ENCODE measurements at places on chromosomes 3 and 15.

GRCh38 chr3:141413391-141413790 is 45.1 kb downstream of the ZBTB38 start:
- DNase-seq, result no peak

GRCh38 chr3:132083159-132083558 is 48.3 kb upstream of the CPNE4 start:
- DNase-seq, result no peak

- no peak for DNase-seq
Observed at GRCh38 chr3:111650378-111651275, 55.5 kb upstream of the ZBED2 start.

- no peak for DNase-seq
Observed at GRCh38 chr15:29476503-29477080, 207.0 kb upstream of the NSMCE3 start.

DNA sequence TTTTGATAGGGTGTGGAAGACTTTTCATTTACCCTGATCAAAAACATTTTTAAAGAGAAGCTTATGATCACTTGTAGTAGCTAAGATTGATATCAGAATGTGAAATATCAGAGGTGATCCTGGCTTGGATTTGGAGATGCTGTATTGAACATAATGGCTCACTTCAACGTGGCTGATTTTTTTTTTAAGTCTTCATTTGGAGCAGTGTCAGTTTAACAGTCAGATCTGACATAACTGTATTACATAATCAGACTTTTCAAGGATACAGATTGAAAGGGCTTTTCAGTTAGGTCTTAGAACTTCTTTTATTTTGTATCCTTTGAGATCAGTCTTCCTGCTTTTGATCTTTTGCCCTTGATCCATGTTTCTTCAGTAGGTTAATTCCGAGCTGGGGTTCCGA is 98.5 kb downstream of the ITPR1 start:
- no peak for DNase-seq

GRCh38 chr3:178718995-178719635 is 182.9 kb downstream of the KCNMB2 start:
- DNase-seq, result no peak

DNA sequence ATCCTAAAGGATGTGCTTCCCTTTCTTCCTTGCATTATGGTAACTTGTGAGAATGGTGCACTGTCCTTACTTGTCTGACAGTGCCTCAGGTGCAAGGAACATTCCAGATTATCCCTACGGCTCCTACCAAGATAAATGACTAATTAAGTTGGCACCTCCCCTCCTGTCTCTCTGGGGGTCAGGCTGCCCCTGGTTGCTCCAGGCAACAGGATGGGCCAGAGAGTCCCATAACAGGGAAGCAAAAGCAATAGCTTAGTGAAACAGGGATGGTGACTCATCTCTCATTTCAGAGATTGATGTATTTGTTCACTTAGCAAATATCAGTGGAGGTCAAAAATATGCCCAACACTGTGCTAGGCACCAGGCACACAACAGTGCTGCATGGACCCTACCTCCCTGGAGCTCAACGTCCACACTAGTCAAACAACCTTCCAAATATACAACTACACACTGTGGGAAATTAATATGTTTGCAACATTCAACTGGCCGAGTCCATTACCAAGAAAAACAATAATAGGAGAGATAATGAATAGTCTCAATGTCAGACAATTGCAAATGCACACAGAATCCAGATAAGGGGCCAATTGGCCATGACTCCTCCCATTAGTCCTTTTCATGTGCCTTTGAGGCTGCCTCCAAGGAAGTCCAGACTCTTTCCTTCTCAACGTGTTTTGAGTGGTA is 249.0 kb downstream of the TLE3 start:
- DNase-seq, result no peak

DNA sequence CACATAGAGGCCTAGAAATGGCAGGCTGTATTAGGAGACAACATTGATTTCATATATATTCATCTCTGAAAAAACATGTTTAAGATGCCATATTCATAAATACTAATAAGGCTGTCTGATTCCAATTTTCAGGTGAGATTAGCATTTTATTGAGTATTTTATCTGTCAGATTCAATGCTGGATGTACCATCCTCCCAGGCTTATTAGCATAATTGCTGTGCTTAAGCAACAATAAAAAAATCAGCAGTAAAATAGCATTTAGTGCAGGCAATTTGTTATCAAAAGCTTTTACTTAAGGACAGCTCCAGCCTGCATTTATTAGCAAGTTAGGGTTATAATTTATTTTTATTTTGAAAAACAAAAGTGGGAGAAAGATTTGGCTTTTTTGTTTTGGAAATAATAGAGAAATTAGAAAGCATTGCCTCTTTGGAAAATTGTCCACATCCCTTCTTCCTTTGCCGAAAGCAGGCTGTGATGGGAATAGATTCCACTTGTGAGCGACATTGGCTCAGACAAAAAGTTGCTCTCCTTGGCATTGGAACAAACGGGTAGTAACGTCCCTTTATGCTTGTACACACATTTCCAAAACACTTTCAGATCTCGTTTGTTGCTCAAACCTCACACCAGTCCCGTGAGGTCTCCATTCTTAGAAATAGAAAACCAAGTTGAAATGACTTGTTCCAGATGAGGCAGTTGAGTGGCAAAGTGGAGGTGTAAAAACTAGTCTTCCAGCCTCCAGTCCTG is 134.0 kb downstream of the LPP start:
- DNase-seq, result no peak

DNA sequence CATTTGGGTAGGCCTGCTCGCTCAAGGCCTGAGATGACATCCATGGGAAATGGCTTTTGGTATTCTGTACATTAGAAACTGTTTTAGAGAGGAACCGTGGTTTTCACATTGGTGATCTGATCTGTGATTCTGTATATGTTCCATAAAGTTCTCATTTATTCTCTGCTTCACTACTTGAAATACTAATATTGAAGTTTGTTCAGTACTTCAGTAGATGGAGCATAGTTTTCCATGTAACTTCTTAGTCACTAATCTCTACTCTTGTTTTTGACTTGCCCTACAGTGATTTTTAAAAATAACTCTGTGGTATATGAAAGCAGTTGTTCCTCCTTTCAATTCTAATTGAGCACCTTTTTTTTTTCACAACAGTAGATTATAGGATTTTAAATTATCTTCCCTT is 66.5 kb downstream of the MBNL1 start:
- DNase-seq, result no peak

DNA sequence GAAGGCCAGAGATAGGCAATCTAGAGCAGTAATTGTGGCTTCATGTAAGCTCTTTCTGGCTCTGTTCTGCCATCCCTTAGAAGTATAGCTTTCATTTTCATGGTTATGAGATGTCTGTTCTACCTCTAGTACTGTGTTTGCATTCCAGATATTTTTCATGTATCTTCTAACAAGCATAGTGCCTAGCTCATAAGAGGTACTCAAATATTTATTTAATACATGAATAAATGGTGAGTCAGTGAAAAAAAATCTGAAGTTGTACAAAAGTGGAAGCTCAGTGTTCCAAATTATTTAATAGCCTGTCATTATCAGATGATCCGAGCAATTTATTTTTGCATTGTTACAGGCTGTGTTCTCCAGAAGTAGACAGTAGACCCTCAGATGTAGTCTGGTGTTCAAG is 64.3 kb downstream of the OXSM start:
- DNase-seq, result no peak

GRCh38 chr3:189903562-189904250 is 217.0 kb downstream of the P3H2 start:
- no peak for DNase-seq

DNA sequence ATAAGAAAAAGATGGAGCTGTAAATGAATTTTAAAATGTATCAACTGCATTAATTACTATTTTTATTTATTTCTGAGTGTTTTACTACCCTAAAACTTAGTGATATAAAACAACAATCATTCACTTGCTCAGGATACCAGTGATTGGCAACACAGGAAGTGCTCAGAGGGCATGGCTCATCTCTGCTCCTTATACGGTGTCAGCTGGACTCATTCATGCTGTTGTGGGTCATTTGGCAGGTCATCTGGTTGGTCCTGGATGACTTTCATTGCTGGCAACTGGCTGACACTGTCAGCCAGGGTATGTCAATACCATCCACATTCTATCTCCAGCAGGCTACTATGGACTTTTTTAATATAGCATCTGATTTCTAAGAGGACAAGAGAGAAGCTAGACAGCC is 689.6 kb upstream of the NECTIN3 start:
- no peak for DNase-seq

- no peak for DNase-seq
Observed at GRCh38 chr15:75151214-75152128, 50.2 kb upstream of the C15orf39 start.

DNA sequence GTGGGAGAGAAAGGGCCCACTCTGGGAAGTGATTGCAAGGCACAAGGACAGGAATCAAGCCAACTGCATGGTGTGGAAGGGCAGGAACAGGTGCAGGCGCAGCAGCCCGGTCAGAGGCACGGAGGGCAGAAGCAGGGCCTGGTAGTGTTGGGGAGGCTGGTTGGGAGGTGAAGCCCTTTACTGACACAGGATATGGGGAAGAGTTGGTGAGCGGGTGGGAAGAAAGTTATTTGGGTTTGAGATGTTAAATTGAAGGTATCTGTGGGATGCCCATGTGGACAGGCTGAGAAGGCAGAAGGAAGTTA is 83.6 kb upstream of the ABHD2 start:
- DNase-seq, result no peak

GRCh38 chr15:99895956-99896311 is 162.7 kb upstream of the LYSMD4 start:
- no peak for DNase-seq

DNA sequence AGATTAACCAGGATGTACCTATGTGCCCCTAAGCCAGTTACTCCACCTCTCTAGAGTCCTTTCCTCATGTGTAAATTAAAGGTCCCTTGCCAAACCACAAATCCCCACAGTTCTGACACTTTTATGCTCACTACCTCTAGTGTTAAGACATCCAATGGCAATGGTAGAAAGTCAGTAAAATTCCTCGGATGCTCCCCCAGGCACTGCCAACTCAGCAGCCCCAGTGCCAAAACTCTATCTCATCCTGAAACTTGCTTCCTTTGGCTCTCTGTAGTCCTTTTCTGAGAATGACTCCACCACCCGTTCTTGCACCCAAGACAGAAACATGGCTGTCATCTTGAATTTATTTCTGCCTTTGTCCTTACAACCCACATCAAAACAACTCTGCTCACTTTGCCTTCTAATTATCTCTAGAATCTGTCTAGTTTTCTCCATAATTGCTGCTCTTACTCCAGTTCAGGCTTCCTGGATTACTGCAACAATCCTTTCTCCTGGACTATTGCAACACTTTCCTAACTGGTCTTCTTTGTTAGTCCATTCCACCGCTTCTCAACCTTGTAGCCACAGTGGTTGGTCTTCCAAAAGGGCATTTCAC is 41.6 kb downstream of the MB21D2 start:
- no peak for DNase-seq

DNA sequence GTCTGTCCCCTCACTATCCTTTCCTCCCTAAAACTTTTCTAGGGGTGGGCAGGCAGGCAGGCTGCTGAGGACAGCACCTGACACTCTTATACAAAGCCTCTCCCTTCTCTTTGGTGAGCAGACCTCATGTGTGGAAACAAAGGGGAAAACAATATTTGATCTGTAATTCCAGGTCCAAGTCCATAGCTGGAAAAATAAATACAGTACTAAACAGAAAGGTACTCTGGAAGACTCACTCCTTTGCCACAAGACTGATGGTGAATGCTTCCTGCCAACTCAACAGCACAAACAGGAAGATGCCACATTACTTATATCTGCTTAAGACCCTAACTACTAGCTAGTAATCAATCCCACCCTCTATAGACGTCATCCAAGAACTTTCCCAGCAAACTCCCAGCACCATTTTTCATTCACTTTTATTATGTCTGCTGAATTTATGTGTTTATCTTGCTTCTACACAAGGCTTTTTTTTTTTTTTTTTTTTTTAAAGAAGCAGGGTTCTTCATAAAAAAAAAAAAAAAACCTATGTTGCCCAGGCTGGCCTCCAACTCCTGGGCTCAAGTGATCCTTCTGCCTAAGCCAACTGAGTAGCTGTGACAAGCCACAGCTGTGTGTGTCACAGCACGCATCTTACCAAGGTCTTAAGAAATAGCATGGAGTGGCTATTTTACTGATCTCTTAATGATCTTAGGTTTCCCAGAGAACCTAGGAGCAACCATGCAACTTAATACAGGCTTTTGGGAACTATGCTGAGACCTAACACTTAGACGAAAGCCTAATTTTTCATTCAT is 44.2 kb upstream of the CSPG5 start:
- no peak for DNase-seq

GRCh38 chr15:76994496-76994895 is 430 bp upstream of the PSTPIP1 start:
- no peak for DNase-seq

GRCh38 chr3:175430983-175431773 is 572.0 kb downstream of the NAALADL2 start:
- DNase-seq, result no peak

GRCh38 chr3:158568784-158569183 is 2.2 kb upstream of the MLF1 start:
- no peak for DNase-seq

GRCh38 chr3:23991683-23992628 is 46.9 kb downstream of the NR1D2 start:
- no peak for DNase-seq

DNA sequence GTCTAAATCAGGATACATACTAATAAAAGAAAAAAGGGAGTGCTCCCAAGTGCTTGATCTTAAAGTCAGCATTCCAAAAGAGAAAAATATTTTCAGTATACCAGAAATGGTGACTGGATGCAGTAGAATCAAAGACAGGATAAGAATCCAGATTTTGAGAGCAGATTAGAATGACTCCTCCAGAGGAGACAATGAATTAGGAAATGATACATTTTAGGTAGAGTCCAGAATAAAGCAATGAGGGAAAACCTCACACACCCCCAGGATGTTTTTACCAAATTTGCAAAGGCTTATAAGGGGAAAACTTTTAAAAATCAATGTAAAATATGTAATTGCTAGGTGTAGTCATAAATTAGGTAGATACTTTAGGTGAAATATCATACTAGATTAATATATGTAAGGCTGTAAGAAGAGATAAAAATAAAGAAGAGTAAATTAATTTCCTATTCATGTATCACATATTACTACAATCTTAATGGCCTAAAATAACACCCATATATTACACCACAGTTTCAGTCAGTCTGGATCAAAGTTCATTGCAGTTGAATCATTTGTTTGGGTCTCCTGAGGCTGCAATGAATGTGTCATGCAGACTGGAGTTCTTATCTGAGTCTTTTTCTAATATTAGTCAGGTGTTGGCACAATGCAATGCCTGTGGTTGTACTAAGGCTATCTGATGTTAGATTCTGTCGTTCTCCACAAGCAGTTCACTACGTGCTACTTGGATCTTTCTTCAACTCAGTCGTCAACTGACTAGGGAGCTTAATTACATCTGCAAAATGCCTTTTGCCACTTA is 547.8 kb upstream of the EPHA6 start:
- DNase-seq, result no peak

GRCh38 chr3:146517684-146518435 is 26.5 kb downstream of the PLSCR1 start:
- no peak for DNase-seq

- DNase-seq, result no peak
Observed at GRCh38 chr3:135809021-135809634, 156.4 kb upstream of the PPP2R3A start.

Measured in T-helper 22 cell (primary cell).